ENCODE measurements at places on chromosomes 3 and 15.

GRCh38 chr15:29844290-29844903, 22.1 kb upstream of the TJP1 start:
- DNase-seq = no peak

- DNase-seq = no peak
These were observed 2.2 kb downstream of the DENND4A start for GRCh38 chr15:65789759-65790425.

DNA sequence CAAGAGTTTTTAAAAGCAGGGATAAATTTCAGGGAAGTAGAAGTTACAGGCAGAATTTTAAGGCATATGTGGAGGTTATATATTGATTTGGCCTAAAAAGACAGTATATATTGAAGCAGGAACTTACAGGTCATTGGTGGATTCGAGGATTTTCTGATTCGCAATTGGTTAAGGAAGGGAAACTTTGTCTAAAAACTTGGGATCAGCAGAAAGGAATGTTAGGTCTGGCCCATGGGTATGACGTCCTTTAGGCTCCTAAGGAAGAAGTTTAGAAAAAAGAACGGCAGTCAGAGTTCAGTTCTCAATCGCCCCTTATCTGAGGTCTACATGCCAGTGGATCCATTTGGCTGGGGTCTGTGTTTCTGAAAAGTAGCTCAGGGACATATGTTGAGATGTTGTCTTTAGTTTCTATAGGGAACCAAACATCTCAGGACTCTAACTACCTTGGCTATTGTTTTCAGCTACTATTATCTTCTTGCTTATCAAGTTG, 33.2 kb upstream of the ACP3 start:
- DNase-seq = no peak

DNA sequence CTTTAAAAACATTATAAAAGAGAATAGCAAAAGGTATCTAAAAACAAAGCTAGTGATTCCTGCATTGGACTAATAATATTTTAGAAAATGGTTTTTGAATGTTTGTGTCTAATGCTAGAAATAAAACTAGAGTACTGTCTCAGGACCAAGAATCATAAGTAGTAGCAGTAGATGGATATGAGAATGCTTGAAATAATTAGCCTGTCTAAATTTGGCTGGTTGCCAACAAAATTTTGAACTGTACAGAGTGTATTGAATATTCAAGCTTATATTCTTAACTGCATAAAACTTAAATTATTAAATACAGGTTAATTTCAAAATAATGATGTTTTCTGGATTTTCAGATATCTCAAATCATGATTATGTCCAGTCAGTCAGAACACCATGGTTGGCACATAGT, 14.0 kb downstream of the ABHD5 start:
- DNase-seq = no peak

GRCh38 chr15:75234191-75234810, 23.8 kb upstream of the GOLGA6C start:
- DNase-seq = no peak

DNA sequence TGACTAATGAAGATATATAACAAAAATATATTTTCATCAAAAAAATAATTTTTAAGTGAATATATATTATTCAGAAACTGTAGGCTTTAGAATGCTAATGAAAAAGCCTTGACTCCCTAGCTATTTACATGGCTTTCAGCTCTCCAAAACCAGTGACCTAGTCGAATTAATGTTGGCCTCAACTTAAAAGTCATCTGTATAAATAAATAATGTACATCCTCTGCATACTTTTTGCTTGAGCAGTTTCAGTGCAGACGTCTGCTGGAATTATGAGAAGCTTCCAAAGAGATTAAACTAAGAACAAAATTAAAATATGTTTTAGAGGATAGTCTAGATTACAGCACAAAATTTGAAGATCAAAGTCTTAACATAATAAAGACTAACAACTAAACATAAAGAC, 520.4 kb upstream of the ALCAM start:
- no peak for DNase-seq

DNA sequence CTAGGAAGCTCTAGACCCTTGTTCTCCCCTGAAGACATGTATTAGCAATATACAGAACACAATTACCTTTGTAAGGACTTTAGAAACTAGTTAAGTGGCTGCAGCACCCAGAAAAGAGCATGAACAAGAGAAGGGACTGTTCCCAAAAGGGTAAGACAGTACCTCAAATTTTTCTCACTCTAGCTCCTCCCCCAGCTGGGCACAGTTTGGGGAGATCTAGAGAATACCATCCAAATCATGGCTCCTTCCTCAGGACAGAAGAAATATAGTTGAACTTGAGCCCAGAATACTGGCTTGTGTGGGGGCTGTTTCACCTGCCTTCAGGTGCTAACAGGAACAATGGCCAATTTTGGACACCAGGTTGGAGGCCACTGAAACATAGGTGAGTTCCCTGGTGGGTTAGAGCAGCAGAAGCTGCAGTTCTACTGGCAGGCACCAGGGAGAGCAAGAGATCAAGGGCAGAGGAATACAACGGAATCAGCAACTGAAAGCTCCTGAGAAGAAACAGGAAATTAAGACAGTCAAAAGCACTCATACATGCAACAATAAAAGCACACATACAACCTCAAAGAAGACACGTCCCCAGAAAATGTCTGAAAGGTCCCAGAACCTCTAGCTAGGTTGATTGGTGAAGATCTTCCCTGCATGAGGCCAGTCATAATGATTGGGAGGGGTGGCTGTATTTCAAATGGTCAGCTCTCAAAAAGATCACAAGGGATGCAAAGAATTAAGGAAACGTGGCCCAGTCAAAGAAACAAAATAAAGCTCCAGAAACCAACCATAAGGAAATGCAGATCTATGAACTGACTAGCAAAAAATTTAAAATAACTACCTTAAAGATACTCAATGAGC, 104.9 kb upstream of the ASB14 start:
- peak; percentile 44 for DNase-seq

DNA sequence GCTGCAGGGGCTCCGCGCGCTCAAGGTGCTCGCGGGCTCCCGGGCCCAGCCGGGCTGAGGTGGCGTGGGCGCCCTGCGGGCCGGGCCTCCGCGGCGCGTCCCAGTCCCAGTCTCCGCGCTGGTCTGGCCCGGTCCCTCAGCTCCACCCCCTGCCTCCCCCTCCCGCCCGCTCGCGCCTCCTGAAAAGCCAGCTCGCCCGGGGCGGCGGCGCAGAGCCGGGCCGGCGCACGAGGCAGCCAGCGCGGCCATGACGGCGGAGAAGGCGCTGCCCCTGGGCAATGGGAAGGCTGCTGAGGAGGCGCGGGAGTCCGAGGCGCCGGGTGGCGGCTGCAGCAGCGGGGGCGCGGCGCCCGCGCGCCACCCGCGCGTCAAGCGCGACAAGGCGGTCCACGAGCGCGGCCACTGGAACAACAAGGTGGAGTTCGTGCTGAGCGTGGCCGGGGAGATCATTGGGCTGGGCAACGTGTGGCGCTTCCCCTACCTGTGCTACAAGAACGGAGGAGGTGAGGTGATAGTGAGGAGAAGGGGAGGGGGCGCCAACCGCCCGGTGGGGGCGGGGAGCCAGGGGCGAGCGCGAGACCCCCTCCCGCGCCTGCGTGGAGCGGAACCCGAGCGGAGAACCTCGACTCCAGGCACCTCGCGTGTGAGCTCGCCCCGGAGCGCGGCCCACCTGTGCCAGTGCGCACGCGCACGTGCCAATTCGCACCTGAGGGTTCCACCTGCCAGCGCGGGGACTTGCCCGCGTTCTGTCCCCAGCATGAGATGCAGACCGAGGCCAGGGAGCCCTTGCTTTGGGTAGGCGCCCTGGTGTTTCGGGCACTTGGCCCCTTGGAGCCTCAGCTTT, at the start of gene SLC6A11:
SLC6A11 (plus strand) TSS at position 210 of the 844 bp plus-strand sequence; CDS start at position 248, 38 bp downstream.
- no peak for DNase-seq

- DNase-seq = no peak
These were observed 2.9 kb downstream of the CACNA2D3 start for GRCh38 chr3:54125300-54125699.

GRCh38 chr3:114052216-114052615, 4.1 kb downstream of the CCDC191 start:
- no peak for DNase-seq

- DNase-seq = no peak
These were observed 64.8 kb upstream of the RAP2B start for GRCh38 chr3:153097213-153097612.

DNA sequence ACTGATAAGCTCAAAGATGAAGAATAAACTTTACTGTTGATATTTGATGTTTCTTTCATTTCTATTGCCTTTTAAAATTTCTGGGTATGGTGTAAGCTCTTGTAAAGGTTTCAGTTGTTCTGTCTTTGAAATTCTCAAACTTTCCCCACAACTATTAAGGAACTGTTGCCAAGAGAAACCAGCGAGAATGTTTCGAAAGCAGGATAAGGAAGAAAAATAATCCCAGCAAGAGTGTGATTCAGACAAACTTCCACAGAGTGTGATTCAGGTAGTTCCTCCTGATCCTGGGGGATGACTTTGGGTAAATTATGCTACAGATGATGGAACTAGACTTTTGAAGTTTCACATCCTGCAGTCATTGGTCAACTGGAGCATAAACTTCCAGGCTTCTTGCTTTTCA, 632.0 kb downstream of the NSUN3 start:
- no peak for DNase-seq

- DNase-seq = no peak
These were observed 285 bp downstream of the NMB start for GRCh38 chr15:84657748-84658079.

- DNase-seq = no peak
These were observed 191.5 kb downstream of the PLCH1 start for GRCh38 chr3:155553326-155553725.

GRCh38 chr15:59294574-59295260, 78.0 kb downstream of the MYO1E start:
- DNase-seq = no peak

DNA sequence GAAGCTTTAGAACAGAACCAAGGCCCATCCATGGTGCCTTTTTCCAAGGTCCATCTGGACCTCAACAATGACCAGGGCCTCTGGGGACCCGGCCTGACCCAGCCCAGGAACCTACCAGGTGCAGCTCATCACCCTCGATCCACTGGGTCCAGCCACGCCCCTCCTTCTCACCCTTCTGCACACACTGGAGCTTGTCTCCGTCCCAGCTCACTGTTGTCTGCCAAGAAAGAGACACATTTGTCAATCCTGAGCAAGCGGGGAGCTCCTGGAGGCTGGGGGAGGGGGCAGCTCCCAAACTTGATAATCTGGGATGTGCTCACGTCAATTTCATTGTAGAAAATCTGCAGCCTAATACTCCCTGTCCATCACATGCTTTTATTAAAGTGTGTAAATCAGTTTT, 21.2 kb downstream of the RBP1 start:
- DNase-seq = no peak

DNA sequence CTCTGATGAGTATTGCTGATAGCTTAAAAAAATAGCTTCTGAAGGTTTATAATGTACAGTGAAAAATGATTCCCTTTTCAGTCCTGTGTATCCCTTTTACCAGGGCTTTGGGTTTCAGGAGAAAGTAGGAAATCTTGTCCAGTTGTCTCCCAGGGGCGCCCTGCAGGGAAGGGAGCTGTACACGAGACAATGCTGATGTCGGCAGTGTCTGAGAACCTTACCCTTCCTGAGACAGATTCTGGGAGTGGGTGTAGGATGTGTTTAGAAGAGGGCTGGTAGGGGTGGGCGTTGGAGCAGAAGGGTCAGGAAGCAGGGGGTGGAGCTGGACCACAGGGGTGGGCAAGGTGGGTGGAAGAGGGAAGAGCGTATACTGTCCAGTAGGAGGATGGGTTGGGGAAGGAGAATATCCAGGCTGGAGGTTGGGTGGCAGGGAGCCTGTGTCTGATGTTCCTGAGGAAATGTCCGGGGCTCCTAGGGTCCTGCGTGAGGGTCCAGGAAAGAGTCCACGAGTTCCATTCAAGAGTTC, 5.6 kb downstream of the THPO start:
- DNase-seq = no peak

GRCh38 chr15:43932907-43933306, 106.1 kb downstream of the WDR76 start:
- no peak for DNase-seq

GRCh38 chr3:136343873-136344555, 93.9 kb downstream of the PCCB start:
- no peak for DNase-seq

DNA sequence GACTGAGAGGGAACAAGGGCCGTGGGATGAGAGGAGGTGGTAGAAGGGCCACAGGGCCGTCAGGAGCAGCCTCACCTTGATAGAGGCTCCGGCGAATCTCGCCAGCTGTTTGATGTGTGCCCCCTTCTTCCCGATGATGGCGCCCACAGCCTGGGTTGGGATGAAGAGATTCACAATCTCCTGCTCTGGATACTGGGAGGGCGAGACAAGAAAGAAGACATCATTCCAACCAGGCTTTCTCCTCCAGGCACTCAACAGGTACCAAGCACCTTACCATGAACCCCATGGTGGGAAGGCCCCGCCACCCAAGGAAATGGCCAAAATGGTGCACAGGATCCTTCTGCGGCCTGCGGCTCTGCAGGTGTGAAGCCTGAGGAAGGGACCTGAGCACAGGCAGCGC, 71.1 kb downstream of the SENP2 start:
- DNase-seq = no peak

GRCh38 chr15:60448668-60449360, 30.1 kb downstream of the ICE2 start:
- no peak for DNase-seq

- DNase-seq = no peak
These were observed 231.1 kb upstream of the DPH6 start for GRCh38 chr15:35777061-35777460.

GRCh38 chr3:29065211-29065785, 215.6 kb upstream of the RBMS3 start:
- DNase-seq = no peak

Measured in stimulated activated naive CD4-positive, alpha-beta T cell (primary cell).